ENCODE measurements at places on chromosomes 7 and 10.

GRCh38 chr10:55233505-55233904 is 432.5 kb upstream of the PCDH15 start:
- no peak for DNase-seq

DNA sequence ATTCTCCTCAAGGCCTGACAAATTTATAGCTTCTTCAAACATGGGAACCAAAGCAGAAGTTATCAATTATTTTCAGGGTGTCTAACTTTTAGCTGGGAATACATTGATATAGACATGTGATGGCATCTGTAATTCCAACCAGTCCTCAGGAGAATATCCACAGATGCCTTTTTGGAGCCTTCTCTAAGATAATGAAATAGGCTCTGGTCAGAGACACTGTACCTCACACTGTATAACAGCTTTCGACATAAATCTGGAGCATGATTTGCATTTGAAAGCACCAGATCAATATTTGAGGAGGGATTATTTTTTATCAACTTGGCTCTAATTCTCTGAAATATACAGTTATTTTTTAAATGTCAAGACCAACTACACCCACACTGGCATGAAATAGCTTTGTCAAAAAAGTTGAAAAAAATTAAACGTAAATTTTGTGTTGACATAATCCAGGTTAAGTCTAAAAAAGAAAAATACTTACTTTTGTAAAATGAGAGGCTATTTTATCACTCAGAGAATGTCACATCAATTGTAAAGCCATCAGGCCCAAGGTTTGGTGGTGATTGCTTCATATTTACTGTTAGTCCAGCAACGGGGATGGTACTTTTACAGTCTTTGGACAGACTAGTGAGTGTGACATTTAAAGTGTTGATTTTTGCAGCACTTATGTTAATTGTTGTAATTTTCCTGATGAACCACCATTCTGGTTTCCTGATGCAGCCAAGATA is 177.0 kb upstream of the SP8 start:
- DNase-seq = no peak

DNA sequence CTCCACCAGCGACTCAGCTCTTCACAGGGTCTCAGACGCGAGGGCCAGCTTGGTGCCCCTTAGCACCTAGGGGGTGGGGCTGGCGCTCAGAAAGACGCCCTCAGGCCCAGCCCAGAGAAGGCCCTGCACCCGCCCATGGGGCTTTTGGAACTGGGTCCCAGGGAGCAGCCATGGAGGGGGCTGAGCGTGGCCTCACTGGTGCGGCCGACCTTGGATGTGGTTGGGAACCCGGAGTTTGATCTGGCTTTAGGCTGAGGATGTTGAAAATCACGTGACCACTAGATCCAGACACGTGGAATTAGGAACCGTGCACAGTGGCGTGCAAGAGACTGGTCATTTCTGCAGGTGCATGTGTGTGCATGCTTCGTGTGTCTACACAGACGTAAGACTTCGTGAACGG is 185.4 kb downstream of the DNAJB6 start:
- DNase-seq = no peak

DNA sequence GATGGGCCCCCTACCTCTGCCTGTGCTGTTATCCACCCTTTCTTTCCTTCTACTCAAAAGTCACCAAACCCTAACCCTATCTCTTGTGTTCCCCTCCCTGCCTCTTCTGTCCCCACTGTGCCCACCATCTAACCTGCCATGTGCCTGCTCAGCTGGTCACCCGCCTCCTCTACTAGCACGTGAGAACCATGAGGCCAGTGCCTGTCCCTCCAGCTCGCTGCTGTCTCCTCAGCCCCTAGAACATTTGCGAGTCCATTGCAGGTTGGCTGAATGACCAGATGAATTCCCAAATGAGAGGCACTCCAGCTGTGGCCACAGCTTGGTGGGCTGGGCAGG is 129.0 kb downstream of the ARHGAP22 start:
- no peak for DNase-seq

- DNase-seq = peak; percentile 31
Measured at GRCh38 chr10:29603223-29603896, 31.4 kb downstream of the SVIL start.

DNA sequence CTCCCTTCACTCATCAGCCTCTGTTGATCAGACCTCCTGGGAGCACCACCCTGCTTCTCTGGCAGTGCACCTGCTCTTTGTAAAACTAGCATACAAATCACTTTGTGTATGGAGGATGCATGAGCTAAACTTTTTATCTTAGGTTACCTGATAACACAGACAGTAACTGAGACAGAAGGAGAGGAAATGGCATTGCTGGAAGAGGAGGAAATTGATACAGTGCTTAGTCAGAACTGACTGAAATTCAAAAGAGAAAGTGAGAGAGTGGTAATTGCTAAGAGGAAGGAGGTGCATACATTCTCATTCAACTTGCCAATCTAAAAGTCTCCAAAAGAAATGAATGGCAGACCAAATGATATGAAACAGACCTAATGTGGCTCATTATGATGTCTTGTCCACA is 1120.7 kb downstream of the GATA3 start:
- no peak for DNase-seq

DNA sequence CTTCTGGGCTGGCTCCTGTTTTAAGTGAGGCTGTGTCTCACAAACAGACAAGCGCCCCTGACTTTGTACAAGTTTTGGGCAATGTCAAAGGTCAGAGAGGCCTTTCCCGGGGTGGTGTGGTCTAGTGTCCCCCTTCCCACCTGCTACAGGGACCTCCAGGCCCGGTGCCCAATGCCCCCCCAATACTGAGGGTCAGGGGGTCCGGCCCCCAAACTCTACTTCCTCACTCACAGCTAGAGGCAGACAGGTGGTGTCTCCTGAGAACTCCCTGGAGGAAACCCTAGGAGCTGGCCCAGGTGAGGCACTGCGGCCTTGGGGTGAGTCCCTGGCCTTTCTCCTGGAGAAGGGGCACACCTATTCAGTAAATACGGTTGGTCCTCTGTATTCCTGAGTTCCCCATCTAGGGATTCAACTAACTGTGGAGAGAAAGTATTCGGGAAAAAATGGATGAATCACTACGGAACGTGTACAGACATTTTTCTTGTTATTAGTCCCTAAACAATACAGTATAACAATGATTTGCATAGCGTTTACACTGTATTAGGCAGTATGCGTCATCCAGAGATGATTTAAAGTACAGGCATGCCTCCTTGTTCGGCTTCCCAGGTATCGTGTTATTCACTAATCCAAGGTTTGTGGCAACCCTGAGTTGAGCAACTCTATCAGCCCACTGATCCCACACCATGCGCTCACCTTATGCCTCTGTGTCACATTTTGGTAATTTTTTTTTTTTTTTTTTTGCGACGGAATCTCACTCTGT is 308.1 kb downstream of the WDR37 start:
- DNase-seq = no peak

DNA sequence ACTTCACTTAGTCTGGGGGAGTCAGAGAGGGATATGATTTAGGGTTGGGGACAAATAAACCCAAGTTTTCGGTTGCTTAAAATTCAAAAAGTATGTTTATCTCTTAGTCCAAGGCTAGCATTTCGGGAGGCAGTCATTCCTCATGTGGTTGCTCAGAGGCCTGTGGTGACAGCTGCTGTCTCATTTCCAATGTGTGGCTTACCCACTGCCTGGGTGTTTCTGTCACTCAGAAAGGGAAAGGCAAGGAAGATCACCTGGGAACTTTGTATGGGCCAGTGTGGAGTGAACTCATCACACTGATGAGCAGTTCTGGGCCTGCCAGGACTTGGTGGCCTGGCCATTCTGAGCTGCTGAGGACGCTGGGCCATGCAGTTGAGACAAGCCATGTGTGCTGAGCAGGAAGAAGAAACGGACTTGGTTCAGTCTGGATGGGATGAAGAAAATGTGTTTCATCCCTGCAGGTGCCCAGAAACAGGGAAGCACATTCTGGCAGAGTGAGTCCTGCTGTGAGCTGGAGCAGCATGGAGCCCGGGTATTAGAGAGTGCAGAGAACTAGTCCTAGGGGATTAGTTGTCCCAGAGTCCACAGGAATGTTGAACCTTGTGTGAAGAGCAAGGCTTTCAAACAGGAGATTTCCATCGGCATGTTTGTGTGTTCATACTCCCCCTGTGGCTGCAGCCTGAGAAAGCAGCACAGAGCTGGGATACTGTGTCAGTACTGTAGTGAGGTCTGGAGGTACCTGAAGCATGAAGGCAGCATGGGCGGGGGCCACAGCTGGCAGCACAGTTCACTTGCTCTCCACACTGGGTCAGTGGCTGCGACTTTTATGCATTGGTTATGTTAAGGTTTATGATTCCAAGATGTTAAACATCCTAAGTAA is 211.1 kb upstream of the IGFBP3 start:
- peak; percentile 56 for DNase-seq

- DNase-seq = no peak
Measured at GRCh38 chr7:24334627-24335026, 50.6 kb downstream of the NPY start.

DNA sequence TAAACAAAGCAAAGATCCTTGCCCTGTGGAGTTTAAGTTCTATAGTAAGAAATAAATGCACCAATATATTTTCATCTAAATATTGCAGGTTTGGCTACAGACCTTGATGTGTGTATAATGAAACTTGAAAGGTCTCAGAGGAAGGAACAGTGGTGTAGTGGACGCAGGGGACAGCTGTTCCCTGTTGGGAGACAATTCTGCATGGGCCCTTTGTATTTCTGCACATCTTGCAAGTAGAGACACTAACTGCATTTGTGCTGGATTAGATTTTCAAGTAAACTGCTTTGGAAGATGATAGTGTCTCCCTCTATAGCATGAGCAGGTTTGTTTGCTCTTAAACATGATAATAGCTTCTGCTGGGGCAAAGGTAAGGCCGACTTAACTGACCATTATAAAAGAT is 57.5 kb upstream of the FAM133B start:
- no peak for DNase-seq

Measured in NCI-H526 (cell line).